Activated CD8-positive, alpha-beta T cell treated with anti-CD3 and anti-CD28 coated beads for 36 hours (primary cell): ENCODE measurements at places on chromosomes 11 and 22. TPM values are rescaled to one million over a fixed set of nuclear protein-coding genes. Genes with fewer than 3 reads are reported as not detected.

PRDM10 gene
- total RNA-seq: 15.6 TPM

UBQLNL gene
- not detected for total RNA-seq

DNA sequence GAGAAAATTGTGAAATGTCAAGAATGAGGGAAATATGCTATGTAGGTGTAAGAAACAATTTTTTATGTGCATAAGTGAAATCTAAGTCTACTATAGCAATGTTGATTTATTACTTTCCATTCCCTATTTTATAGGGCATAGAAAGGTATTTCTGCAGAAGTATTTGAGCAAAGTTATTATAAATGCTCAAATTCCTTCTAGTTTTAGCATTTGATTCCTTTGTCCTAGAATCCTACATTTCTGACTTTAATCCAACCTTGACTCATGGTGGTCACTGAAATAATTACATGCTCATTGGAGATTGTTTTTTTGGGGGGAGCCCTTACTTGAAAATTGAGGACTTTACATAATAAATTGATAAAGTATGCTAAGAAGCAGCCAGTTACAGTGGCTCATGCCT is 716.6 kb upstream of the LUZP2 start:
- no peak for DNase-seq
- no peaks in the 10 kb centered on the region for H3K27me3 ChIP-seq
- H3K4me1 ChIP-seq: no peaks in the 10 kb centered on the region
- H3K36me3 ChIP-seq: no peaks in the 10 kb centered on the region

- H3K36me3 ChIP-seq: peaks cover 3% of the 10 kb centered on the region
- H3K4me3 ChIP-seq: no peak overlapping the region
- no peak overlapping the region for H3K27ac ChIP-seq
- H3K4me1 ChIP-seq: peaks cover 19% of the 10 kb centered on the region
- H3K27me3 ChIP-seq: no peaks in the 10 kb centered on the region
- DNase-seq: peak; percentile 34
Observed at GRCh38 chr11:116879800-116880625, 42.6 kb upstream of the APOA1 start.

GRCh38 chr22:37492428-37493344 is 6.5 kb upstream of the MFNG start:
- H3K27me3 ChIP-seq: no peaks in the 10 kb centered on the region
- no peaks in the 10 kb centered on the region for H3K36me3 ChIP-seq
- no peak overlapping the region for H3K4me3 ChIP-seq

KDM4D gene
- total RNA-seq: 1.1 TPM

GRCh38 chr22:32708830-32709229 is 92.7 kb upstream of the TIMP3 start:
- no peak overlapping the region for H3K4me3 ChIP-seq
- H3K27ac ChIP-seq: no peak overlapping the region
- H3K36me3 ChIP-seq: no peaks in the 10 kb centered on the region
- no peaks in the 10 kb centered on the region for H3K27me3 ChIP-seq
- DNase-seq: no peak

GRCh38 chr11:82930229-82930628 is 28.7 kb downstream of the DDIAS start:
- H3K36me3 ChIP-seq: peaks cover 55% of the 10 kb centered on the region
- H3K4me1 ChIP-seq: peaks cover 40% of the 10 kb centered on the region
- H3K27me3 ChIP-seq: no peaks in the 10 kb centered on the region
- H3K27ac ChIP-seq: no peak overlapping the region

DNA sequence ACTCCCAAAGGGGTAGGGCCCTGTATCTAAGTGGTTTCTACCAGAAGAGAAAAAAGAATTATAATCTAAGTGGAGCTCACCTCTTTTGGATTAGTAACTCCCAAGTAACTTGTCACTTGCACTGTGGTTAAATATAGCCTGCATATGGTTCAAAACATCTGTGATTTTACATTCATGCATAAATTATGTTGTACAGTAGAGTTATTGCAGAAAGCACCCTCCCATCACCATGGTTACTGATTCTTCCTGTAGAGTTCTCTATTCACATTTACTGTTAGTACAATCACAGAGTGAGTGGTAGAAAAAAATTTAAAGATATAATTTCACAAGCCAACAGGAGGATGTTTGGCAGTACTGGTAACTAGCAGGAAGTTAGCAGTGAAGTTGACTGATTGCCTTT is 80.4 kb downstream of the LRRC4C start:
- H3K4me3 ChIP-seq: no peak overlapping the region
- DNase-seq: no peak
- H3K27me3 ChIP-seq: no peaks in the 10 kb centered on the region

NAALADL1 gene
- 7.6 TPM for total RNA-seq

DNA sequence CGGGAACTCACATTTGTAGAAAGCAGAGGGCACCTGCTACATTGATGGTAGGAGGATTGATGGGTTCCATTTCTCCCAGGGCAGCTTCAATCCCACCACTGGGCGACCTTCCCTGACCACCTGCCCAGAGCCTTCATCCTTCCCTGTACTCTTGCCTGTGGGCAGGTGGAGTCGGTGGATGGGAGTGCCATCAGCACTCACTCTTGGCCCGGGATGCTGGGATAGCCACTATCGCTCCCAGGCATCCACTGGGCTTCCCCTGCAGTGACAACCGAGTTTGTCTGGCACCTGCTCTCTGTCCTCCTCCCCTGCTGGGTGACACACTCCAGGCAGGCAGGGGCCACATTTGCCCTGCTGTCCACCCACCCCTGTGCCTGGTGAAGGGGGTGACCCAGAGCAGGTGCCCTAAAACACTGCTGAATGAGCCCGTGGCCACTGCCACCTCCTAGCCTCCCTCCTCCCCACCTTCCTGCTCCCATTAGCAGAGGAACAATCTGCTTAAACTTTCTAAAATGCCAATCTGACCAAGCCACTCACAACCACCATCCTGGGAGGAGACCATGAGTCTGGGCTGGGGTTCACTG is 604.7 kb downstream of the TBC1D22A start:
- no peak overlapping the region for H3K27ac ChIP-seq
- H3K4me1 ChIP-seq: no peaks in the 10 kb centered on the region
- no peak overlapping the region for H3K4me3 ChIP-seq
- H3K36me3 ChIP-seq: no peaks in the 10 kb centered on the region
- H3K27me3 ChIP-seq: peaks cover 5% of the 10 kb centered on the region

EXPH5 gene
- 4.1 TPM for total RNA-seq

GRCh38 chr11:327581-327923 is 6.9 kb upstream of the IFITM3 start:
- H3K4me3 ChIP-seq: peak overlapping the region; percentile 72
- no peak for DNase-seq

DNA sequence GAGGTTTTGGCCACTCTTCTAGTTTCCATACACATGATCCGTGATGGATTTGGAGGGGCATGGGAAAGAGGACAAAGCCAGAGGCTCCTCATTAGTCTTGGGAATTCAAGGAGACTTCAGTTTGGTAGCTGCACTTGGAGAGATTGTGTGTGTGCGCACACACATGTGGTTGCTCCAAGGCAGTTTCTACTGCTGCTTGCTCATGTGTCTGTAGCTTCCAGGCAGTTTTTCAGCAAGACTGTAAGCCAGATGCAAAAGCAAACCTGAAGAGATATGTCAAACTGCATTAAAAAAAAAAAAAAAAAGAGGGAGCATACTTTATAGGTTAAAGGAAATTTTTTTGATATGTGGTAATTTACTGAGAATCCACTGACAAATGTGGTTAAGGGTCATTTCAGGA is 95.7 kb downstream of the OSBP2 start:
- no peak overlapping the region for H3K4me3 ChIP-seq
- no peak overlapping the region for H3K27ac ChIP-seq
- no peaks in the 10 kb centered on the region for H3K36me3 ChIP-seq
- no peaks in the 10 kb centered on the region for H3K4me1 ChIP-seq

GRCh38 chr11:118485273-118485672 is 42.0 kb upstream of the TTC36 start:
- DNase-seq: no peak
- H3K4me1 ChIP-seq: peaks cover 2% of the 10 kb centered on the region
- H3K4me3 ChIP-seq: no peak overlapping the region

PARVG gene
- 76.5 TPM for total RNA-seq

- H3K27me3 ChIP-seq: no peaks in the 10 kb centered on the region
- peaks cover 2% of the 10 kb centered on the region for H3K4me1 ChIP-seq
- no peaks in the 10 kb centered on the region for H3K36me3 ChIP-seq
- H3K27ac ChIP-seq: no peak overlapping the region
Observed at GRCh38 chr11:12402025-12402424, 24.7 kb downstream of the PARVA start.

DNA sequence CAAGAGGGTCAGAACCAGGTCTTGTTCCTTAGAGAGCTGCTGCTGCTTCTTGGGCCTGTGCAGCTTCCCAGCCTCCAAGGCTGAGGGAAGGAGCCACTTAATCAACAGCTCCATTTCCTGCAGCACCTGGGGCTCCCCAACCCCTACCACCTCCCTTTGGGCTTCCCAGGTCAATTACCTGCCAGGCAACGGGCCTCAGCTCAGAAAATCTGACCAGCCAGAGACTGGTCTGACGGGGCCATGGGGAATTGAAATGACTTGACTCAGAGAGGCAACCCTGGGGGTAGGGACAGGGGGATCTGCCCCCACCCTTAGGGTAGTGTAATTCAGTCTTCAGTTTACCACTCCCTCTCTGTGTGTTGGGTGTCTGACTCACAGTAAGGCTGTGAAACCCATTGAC is 4.7 kb upstream of the MAJIN start:
- H3K27me3 ChIP-seq: no peaks in the 10 kb centered on the region
- no peak overlapping the region for H3K27ac ChIP-seq
- H3K4me1 ChIP-seq: peaks cover 12% of the 10 kb centered on the region
- H3K36me3 ChIP-seq: no peaks in the 10 kb centered on the region

DNA sequence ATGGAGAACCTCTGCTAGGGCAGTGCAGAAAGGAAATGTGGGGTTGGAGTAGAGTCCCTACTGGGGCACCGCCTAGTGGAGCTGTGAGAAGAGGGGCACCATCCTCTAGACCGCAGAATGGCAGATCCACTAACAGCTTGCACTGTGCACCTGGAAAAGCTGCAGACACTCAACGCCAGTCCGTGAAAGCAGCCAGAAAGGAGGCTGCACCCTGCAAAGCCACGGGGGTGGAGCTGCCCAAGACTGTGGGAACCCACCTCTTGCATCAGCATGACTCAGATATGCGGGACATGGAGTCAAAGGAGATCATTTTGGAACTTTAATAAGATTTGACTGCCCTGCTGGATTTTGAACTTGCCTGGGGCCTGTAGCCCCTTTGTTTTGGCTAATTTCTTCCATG is 8.7 kb downstream of the TSKU start:
- H3K27me3 ChIP-seq: peaks cover 2% of the 10 kb centered on the region
- no peaks in the 10 kb centered on the region for H3K36me3 ChIP-seq
- no peak overlapping the region for H3K27ac ChIP-seq
- no peak overlapping the region for H3K4me3 ChIP-seq

GRCh38 chr22:37065961-37066360 is 14.4 kb downstream of the KCTD17 start:
- H3K4me1 ChIP-seq: peaks cover 25% of the 10 kb centered on the region
- no peak overlapping the region for H3K27ac ChIP-seq
- H3K36me3 ChIP-seq: peaks cover 4% of the 10 kb centered on the region
- H3K27me3 ChIP-seq: peaks cover 26% of the 10 kb centered on the region

GRCh38 chr11:26688701-26689100 is 33.2 kb downstream of the SLC5A12 start:
- H3K36me3 ChIP-seq: no peaks in the 10 kb centered on the region
- H3K27ac ChIP-seq: no peak overlapping the region
- H3K4me1 ChIP-seq: no peaks in the 10 kb centered on the region

TRMT2A gene
- total RNA-seq: 101 TPM

GRCh38 chr11:70796648-70797227 is 398.4 kb downstream of the CTTN start:
- H3K4me3 ChIP-seq: no peak overlapping the region
- H3K4me1 ChIP-seq: no peaks in the 10 kb centered on the region
- no peaks in the 10 kb centered on the region for H3K27me3 ChIP-seq
- no peak overlapping the region for H3K27ac ChIP-seq
- no peaks in the 10 kb centered on the region for H3K36me3 ChIP-seq

GRCh38 chr11:120183701-120184141 is 27.1 kb upstream of the OAF start:
- no peak overlapping the region for H3K4me3 ChIP-seq
- DNase-seq: no peak
- no peak overlapping the region for H3K27ac ChIP-seq
- H3K4me1 ChIP-seq: peaks cover 7% of the 10 kb centered on the region
- no peaks in the 10 kb centered on the region for H3K36me3 ChIP-seq
